Activated naive CD4-positive, alpha-beta T cell (primary cell): ENCODE measurements at places on chromosomes 12 and 14.

DNA sequence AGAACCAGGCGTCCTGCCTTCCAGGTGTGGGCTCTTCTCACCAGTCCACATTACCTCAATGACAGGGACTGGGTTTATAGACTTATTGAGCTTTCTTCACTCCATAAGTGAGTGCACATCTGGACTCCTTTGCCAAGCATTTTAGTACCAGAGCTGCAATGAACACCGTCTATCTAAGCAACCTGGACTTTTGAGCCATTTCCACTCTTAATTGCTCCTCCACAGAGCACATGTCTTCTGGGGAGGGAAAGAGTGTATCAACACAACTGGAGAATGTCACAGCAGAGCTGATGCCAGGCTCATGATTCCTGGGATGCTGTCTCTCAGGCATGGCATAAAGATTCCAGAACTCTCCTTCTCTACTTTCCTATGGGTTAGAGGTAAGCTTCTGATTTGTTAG lies 43.0 kb upstream of the BDKRB2 start:
- no peak for DNase-seq

GRCh38 chr12:91333966-91334365 lies 151.3 kb upstream of the DCN start:
- DNase-seq, result no peak

DNA sequence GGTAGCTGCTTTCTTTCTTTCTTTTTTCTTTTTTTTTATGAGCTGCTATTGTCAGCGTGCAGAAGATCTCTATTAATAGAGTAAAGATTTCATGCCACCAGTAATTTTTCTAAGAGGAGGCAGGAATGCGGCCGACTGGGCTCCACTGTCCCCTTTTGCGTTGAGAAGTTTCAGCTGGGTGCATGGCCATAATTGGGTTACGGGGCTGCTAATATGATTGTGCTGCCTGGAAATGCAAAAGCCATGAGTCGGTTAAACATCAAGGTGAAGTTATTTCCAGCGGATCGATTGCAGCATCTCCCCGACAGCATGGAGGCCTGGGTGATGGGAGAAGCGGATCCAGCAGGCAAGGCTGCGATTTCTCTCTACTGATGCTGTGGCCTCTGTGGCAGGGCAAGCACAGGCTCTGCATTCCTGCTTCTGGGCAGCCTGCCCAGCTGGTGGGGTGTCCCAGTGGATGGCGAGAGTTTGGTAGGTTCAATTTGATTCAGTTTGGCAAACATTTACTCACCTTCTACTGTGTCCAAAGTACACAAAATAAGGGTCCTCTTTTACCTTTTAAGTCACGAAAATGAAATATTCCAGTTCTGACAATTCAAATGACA lies 54.4 kb upstream of the PRMT8 start:
- no peak for DNase-seq

- no peak for DNase-seq
Measured at GRCh38 chr14:56754921-56755320, 55.4 kb downstream of the OTX2 start.

DNA sequence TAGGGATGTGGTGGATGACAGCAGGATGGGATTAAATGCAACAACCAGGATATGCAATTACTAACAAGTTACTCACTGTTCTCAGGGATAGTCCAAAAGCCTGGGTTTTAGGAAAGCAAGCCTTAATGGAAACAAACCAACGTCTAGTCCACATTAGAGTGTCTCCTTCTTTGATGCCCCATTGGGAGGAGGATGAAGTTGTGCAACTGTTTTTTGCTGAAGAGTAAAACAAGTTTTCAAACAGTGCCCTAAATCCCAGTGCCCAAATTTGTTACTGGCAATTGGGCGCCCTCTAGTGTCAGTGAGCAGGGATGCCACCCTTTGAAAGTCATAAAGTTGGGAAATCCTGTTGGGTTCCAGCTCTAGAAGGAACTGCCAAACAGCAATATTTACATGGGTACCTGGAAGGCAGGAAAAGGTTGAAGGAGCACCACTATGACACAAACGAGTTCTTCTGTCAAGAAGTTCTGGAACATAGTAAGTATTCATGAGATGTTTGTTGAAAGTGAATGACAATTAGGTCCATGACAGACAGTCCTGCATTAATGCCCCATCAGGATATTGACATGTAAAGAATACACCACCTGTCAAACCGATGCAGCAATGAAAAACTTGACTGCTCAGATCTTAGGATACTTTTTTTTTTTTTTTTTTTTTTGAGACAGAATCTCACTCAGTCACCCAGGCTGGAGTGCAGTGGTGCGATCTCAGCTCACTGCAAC lies 11.1 kb upstream of the DPF3 start:
- DNase-seq, result no peak

- DNase-seq, result no peak
Measured at GRCh38 chr12:67067453-67068203, 201.5 kb upstream of the CAND1 start.

GRCh38 chr12:53227836-53228235 lies 4.2 kb downstream of the RARG start:
- no peak for DNase-seq

DNA sequence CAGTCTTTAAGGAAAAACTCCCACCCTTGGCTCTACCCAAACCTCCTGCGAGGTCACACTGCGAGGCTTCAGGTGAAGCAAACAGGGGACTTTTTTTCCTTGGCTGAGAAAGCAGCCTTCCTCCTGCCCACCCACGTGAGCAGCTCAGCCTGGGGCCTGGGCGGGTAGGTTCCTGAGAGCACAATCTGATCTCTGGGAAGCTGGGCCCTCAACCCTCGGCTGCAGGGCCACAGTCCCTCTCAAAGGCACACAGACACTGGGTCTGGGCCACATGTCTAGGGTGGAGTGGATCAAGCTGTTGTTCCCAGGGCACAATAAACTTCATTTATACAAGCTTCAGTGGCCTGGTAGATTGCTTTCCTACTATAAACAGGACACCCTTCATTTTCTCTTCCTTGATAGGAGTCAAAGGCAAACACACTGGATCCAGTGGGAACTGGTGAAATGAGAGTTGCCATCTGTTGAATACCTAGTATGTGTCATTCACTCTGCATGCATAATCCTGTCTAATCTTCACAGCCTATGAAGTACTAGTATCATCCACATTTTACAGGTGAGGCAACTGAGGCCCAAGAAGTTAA lies 41.3 kb upstream of the PNMA1 start:
- no peak for DNase-seq
